CD4-positive, alpha-beta memory T cell (primary cell): ENCODE measurements at places on chromosomes 2 and 18. TPM values are rescaled to one million over a fixed set of nuclear protein-coding genes. Genes with fewer than 3 reads are reported as not detected.

- no peak for DNase-seq
These were observed 78.4 kb upstream of the FZD7 start for GRCh38 chr2:201955231-201955630.

- peak; percentile 51 for DNase-seq
These were observed 79.0 kb downstream of the TTC21B start for GRCh38 chr2:165874445-165875039.

GRCh38 chr2:205931388-205931787 lies 154.6 kb downstream of the INO80D start:
- DNase-seq = no peak

DNA sequence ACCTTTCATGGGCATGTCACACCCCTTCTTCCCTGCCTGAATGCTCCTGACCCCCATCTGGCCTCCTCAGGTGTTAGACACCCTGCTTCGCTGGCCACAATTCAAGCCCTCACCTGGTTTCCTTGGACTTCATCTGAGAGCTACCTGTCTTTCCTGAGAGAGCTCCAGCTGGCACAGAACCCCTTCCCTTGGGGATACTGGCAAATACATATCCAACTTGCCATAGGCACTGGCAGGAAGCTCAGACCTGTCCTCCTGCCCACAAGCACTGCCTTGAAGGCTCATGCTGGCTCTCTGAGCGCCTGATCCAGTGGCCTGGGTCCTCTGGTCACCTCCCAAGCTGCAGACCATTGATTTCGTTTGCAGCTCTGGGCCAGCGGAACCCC lies 74.1 kb upstream of the MAP4K3 start:
- no peak for DNase-seq

GRCh38 chr2:170881840-170882239 lies 47.2 kb upstream of the GORASP2 start:
- DNase-seq = no peak

- no peak for DNase-seq
These were observed 82.3 kb downstream of the NRXN1 start for GRCh38 chr2:50949450-50950193.

- no peak for DNase-seq
These were observed 127.7 kb upstream of the DLX2 start for GRCh38 chr2:172230332-172230888.

DNA sequence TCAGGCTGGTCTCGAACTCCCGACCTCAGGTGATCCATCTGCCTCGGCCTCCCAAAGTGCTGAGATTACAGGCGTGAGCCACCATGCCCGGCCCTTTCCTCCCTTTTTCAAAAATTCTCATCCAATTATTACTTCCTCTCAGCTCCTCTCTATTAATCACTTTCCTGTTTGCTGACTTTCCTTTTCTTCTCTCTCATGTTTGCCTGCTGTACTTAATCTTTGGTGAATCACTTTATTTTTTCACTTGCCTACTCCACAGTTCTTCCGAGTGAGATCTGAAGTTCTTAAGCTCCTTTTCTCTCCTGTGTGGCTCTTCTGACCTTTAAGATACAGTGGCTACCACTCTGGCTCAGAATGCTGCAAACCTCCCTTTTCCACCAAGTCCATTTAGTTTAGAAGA lies 126.3 kb upstream of the SERTAD2 start:
- DNase-seq = no peak

GRCh38 chr18:9081940-9082339 lies 20.6 kb upstream of the NDUFV2 start:
- DNase-seq = no peak

- no peak for DNase-seq
These were observed 291.3 kb upstream of the TANK start for GRCh38 chr2:160868891-160869290.

DNA sequence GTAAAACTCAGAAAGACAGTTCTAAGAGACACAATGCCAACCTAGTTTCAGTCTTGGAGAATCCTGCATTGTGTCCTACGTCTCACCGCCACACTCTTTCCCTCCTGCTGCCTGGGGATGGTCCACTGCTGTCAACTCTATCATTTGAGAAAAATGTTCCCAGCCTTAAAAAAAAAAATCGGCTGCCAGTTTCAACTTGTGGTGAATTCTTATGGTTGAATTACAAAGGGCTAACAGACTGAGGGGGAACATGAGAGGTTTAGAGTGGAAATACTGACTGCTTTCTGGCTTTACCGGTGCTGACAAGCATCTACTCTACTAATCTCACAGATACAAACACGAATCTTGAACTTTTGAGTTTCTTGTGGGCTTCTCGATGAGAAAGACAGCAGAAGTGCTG lies 74.0 kb downstream of the NAB1 start:
- DNase-seq = no peak

- DNase-seq = peak; percentile 45
These were observed 141.9 kb downstream of the ANKRD44 start for GRCh38 chr2:197168705-197169104.

DNA sequence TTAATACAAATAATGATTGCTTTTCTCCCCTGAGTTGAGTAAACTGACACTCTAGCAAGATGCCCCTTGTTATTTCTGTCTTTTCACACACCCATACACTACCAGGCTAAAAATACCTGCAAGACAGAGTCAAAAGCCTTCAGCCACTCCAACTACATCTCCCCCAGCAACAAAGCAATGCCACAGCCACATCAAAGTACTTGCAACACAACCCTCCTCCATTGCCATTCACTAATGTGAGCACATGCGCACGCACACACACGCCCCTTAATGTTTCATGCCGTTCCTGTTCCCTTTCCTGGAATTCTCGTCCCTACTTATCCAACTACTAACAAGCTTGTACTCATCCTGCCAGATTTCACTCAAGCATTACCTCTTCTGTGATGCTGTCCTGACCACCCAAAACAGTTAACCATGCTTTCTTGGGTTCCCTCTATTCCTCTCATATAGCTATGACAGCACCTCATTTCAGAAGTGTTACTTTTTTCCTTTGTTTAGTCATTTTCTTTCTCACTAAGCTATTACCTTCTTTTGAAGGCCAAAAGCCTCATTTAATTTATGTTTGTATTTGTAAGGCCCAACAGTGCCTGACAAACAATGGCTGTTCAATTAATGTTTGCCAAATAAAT lies 29.6 kb downstream of the SLC25A12 start:
- no peak for DNase-seq

- DNase-seq = no peak
These were observed 68.4 kb upstream of the PPP1CB start for GRCh38 chr2:28683100-28683706.

DNA sequence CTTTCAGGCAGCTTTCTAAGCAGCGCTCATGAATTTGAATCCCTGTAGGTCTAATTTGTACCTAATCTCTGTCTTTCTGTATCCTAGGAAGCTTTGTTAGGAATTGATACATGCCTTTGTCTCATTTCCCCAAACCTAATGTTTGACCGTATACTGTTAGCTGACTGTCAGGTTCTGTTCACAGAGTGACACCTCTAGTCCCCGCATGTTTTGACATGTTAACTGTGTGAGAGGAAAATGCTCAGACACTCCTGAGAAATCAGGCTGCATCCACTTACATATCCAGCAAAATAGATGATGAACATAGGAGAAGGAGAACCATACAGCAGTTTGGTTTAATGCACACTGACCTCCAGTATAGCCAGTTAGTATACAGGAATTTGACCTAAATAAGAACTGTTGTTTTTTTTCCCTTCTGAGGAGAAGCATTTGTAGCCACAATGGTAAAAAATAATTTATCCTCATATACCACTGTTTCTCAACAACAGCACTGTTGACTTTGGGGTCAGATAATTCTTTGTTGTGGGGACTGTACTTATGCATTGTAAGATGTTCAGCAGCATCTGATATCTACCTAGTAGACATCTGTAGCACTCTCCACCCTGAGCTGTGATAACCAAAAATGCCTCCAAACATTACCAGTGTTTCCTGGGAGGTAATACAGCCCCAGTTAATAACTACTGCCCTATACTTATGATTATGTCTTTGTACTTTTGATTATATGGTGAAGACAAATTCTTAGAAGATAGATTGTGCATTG lies 130.9 kb downstream of the NCOA1 start:
- DNase-seq = no peak

- no peak for DNase-seq
These were observed 38.4 kb upstream of the GMCL1 start for GRCh38 chr2:69791045-69791444.

DNA sequence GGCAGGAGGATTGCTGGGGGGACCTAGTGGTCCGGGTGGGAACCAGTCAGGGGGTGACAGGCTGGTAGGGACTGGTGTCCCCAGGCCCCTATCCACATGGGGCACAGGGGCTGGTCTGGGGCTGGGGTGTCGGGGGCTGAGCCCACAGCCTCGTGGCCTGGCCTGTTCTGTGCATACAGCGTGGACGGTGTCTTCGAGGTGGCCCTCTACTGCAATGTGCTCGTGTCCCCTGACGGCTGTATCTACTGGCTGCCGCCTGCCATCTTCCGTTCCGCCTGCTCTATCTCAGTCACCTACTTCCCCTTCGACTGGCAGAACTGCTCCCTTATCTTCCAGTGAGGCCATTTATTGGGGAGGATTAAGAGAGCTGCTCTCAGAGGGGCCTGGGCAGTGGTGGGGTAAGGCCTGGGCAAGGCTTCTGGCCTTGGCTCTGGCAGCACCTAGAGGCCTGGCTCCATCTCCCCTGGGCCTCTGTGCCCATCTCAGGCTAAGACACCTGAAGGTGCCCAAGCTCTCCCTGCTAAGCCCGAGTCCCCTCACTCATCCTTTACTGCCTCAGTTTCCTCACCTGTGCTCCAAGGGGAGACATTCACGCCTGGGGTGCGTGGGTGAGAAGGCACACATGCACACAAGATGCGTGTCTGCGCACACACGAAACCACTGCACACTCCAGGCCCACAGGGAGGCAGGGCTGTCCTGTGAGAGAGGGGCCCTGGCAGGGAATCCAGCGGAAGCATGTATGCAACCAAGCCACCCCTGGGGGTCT lies 1.9 kb downstream of the CHRNG start:
- no peak for DNase-seq

DNA sequence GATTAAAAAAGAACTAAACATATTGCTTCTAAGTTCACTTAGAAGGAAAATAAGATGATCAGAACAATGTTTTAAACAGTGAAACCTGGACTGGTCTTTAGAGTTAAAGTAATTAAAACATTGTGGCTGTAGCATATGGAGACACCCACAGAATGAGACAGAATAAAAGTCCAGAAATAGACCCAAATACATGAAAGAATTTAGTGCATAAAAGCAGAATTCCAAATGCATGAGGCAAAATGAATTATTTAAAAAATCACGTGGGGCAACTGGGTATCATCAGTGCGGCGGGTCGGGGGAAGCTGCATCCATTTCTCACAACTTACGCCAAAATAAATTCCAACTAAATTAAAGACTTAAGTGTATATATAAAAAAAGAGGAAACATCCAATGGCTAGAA lies 12.1 kb downstream of the RNF149 start:
- no peak for DNase-seq

DNA sequence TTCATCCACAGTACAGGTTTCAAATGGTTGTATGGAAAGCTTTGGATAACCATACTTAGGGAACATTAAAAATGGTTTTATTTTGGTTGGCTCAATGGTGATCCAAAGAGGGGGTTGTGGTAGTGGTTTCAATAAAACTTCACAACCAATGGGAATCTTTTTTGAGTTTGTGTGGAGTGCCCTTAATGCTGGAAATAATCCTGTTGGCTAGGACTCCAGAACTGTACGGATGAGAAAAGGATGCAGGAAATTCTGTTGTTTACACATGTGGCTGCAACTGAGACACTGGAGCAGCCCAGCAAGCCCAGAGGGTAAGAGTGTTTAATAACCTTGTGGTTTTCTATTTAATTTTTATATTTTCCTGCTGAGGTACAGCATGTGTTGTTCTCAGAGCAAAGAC lies at the start of gene CCDC102B:
TSS of gene CCDC102B (plus strand) at position 210 of the 400 bp plus-strand sequence. CDS start 38,684 bp downstream, outside the sequence.
- no peak for DNase-seq

SLC16A14 gene
- 0.14 TPM for total RNA-seq

CYP27C1 gene
- not detected for total RNA-seq

RAPH1 gene
- total RNA-seq = 2.6 TPM

OTOS gene
- total RNA-seq = not detected

SAG gene
- total RNA-seq = not detected

RALB gene
- total RNA-seq = 14.0 TPM

TPO gene
- total RNA-seq = not detected

TFCP2L1 gene
- 0.06 TPM for total RNA-seq

MORN2 gene
- 2.0 TPM for total RNA-seq

TANK gene
- total RNA-seq = 91.2 TPM

RGPD4 gene
- not detected for total RNA-seq

MOB1A gene
- 135 TPM for total RNA-seq
